ENCODE measurements at places on chromosomes 6 and 20. TPM values are rescaled to one million over a fixed set of nuclear protein-coding genes. Genes with fewer than 3 reads are reported as not detected.

DNA sequence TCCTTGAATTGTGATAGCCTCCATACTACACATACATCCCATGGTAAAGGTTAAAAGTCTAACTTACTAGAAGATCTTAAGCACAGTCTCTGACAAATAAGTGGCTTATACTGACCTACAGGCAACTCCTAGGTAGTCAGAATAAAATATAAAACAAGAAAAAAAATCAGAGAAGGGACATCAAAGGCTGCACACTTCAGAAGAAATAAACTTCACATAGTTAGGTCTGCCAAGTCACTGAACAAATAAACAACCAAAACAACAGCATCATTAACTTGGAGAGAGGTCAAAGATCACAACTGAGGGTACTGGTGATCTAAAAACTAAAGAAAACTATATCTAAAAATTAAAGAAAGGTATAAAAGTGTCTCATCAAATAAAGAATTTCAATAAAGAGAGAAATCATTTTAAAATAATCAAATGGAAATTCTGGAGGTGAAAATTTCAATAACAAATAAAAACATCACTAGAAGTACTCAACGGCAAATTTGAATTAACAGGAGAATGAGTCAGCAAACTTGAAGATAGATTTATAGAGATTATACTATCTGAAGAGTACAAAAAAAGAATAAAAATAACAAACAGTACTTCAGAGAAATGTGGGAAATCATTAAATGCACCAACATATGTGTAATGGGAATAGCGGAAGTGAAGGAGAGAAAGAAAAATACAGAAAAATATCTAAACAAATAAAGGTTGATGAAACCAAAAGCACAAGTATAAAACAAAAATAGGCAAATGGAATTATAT lies 88.0 kb upstream of the UST start:
- no peak for DNase-seq

DNA sequence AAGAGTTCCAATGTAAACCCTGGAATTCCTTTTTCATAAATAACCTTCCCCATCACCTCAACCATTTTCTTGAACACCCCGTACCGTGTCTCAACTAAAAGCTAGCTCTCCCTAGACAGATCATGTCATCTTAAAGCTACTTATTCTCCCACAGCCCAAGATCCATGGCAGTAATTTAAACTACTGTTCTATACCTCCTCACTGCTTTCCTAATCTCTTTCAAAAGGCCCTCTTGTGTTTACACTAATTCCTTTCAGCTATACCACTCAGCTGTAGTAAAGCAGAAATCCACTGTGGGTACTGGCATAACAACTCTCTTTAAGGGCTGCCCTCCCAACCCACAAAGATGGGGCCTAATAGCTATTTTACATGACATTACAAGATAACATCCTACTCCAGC lies 67.5 kb downstream of the RNGTT start:
- DNase-seq = no peak

GRCh38 chr20:62479656-62480055 lies 3.9 kb upstream of the GATA5 start:
- no peak for DNase-seq

GRCh38 chr20:49843139-49843538 lies 30.5 kb downstream of the SLC9A8 start:
- DNase-seq = no peak

GRCh38 chr20:45934046-45934585 lies 367 bp upstream of the PCIF1 start:
- peak; percentile 81 for DNase-seq

GRCh38 chr6:16413399-16413798 lies 175.0 kb downstream of the GMPR start:
- DNase-seq = no peak

- no peak for DNase-seq
Observed at GRCh38 chr20:36061754-36062153, 92.8 kb upstream of the EPB41L1 start.

- DNase-seq = peak; percentile 75
Observed at GRCh38 chr20:44018259-44018941, 103.7 kb downstream of the TOX2 start.

- no peak for DNase-seq
Observed at GRCh38 chr6:100235631-100236030, 229.1 kb downstream of the SIM1 start.

- no peak for DNase-seq
Observed at GRCh38 chr6:48249071-48249470, 138.1 kb upstream of the PTCHD4 start.

DNA sequence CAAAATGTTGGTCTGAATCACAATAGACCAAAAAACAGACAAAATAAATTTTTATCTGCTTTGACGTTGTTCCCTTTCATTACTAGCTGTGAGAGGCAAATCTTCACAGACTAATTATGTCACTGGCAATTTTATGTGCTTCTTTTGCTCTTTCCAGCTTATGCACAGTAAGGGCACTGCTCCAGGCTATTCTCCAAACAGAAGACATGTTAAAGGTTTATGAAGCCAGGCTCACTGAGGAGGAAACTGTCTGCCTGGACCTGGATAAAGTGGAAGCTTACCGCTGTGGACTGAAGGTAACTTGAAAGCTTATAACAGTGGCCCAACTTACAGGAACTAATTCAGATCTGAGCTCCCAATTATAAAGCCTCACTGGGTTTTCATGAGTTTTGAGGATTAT lies 15.5 kb upstream of the SNRNP48 start:
- DNase-seq = no peak

DNA sequence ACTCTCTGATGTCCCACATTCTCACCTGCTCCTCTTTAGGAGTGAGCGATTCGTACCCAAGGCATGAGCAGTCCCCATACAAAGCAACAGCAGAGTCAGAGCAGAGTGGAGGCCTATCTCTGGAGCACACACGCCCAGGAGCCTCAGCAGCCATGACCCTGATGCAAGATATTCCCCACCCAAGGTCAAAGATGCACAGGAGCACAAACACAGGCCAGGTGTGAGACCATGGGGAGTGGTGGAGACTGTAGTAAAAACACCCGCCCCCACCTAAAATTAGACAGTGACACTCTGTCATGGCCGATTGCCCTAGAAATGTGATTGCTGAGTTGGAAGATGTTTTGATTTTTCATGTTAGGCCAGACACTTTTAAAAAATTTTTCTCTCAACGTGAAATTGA lies 21.4 kb downstream of the RRBP1 start:
- no peak for DNase-seq

DNA sequence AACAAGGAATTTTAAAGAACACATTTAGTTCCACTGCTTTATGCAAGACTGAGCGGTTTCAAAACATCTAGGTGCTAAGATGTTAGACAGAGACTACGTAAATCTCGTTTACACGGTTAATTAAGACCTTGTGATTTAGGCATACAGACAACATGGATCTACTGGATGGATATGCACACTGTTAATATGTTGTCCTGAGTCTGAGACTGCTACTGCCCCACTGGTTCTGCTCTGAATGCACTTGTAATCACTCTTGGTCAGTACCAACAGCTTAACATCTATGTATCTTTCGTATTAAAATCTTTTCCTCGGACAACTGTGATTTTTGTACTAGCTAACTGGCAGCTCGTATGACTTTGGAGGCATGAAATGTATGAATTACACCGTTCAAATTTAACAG lies 3.1 kb downstream of the MAN1A1 start:
- DNase-seq = no peak

DNA sequence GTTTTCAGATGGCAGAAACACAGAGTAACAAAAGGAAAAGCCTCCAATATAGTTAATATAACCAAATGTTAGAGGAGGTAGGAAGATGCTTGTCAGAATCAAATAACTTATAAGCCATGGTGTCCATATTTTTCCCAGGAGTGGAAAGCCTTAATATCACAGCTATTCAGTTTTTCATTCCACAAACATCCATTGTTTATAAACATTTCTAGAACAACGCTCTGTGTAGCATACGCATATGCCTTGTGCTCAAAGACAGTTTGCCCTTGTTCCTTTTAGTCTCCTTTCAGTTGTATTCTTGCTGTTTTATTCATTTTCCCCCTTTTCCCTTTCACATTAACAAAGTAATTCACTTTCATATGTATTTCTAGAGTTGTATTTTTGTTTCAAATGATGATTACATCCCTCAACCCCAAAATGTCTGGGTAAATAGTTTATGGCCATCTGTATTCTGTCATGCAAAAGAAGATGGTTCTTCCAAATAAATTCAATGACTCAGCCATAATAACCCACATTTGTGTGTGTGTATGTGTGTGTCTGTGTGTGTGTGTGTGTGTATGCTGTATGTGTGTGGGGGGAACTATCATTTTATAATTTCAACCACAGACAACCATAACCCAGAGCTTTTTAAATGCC lies 455.7 kb upstream of the SOX4 start:
- no peak for DNase-seq

- DNase-seq = no peak
Observed at GRCh38 chr20:12824328-12825225, 184.2 kb upstream of the SPTLC3 start.

GRCh38 chr6:39839445-39839844 lies 47.3 kb downstream of the DAAM2 start:
- DNase-seq = no peak

- no peak for DNase-seq
Observed at GRCh38 chr6:42967228-42967627, 6.7 kb downstream of the GNMT start.

- DNase-seq = no peak
Observed at GRCh38 chr20:62232770-62233645, 5.3 kb upstream of the OSBPL2 start.

DNA sequence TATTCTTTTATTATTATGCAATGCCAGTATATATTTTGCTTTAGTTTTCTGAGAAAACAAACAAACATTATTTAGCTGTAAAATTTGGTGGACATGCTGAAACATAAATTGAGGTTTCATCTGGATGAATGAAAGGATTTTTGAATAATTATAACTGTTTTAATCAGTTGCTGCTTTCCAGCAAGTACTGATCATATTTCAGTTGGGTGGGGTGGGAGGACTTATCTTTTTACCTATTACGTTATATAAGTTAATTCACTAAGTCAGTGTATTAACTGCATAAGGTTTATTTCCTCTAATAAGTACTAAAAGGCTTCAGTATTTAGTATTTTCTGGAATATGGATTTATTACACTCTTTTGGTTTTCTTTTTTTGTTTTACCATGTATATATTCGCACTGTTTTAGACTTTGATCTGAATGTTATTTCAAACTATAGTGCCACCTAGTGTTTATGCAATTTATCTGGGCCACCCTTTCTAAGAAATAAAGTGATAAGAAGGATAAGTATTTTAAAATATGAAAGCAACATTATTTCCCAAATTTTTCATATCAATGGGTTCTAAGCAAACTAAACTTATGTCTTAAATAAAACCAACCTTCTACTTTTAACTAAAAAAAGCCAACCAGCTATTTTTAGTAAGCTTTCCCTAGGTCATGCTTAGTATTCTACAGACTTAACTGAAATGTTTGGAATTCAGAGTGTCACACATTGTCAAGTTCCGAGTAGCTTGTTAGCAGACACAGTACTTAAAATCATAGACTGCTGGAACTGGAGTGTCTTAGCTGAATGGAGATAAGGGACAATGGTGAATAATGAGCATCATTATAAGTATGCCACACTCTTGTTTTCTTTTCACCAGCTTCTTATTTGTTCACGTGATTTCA lies 105.4 kb upstream of the MCHR2 start:
- DNase-seq = no peak

GRCh38 chr20:9508696-9509178 lies 5.7 kb upstream of the LAMP5 start:
- no peak for DNase-seq

DNA sequence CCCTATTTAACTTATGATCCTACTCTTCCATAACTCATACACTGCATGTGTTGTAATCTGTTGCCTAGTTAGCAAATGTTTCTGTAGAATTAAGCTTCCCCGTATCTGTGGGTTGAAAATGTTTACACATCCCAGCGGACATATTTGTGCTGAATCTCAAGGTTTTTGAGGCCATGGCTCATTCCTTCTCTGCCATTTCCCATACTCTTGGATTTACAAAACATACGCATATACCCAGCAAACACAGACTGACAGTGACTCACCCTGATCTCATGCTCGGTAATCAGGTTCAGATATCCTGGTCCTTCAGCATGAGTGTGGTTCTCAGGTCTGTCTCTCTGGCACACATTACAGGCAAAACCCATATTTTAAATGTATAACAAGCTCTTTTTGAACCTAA lies 58.7 kb downstream of the AGPAT4 start:
- no peak for DNase-seq

DNA sequence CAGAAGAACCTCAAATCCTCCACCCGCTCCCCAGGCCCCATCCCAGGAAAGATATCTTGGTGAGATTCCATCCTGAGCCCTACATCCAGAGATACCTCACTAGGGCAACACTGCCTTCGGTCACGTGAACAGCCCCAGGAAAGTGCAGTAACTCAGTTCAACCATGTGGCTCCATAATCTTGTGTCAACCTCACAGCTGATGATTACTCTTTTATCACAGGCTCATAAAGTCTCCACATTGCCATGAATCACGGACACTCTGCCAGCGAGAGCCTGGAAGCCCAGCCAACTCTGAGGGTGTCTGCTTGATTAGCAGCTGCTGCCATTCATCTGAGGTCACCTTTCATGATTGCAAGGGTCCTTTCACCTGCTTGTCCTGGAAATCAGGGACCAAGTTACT lies 175.8 kb upstream of the LRFN2 start:
- no peak for DNase-seq

- DNase-seq = no peak
Observed at GRCh38 chr6:81226957-81227356, 525.5 kb downstream of the TENT5A start.

GRCh38 chr6:49551866-49552129 lies 1.3 kb downstream of the C6orf141 start:
- no peak for DNase-seq

MDN1 gene
- 29.6 TPM for total RNA-seq

HACE1 gene
- total RNA-seq = 11.5 TPM

ZSCAN23 gene
- total RNA-seq = 1.7 TPM

OR2J3 gene
- total RNA-seq = not detected

SNAP25 gene
- 0.65 TPM for total RNA-seq

MYCT1 gene
- total RNA-seq = 18.0 TPM

CGAS gene
- 10.4 TPM for total RNA-seq

TBXT gene
- total RNA-seq = not detected

PRL gene
- total RNA-seq = not detected

PRPH2 gene
- total RNA-seq = 0.68 TPM

All from lower lobe of right lung (tissue), 2 donors.